Thoracic aorta (tissue), 2 donors: ENCODE measurements at places on chromosomes 2 and 18. TPM values are rescaled to one million over a fixed set of nuclear protein-coding genes. Genes with fewer than 3 reads are reported as not detected.

GRCh38 chr2:28400419-28400818 lies 7.8 kb downstream of the FOSL2 start:
- DNase-seq: no peak

- no peak for DNase-seq
Observed at GRCh38 chr2:129711816-129712675, 267.4 kb upstream of the RAB6C start.

DNA sequence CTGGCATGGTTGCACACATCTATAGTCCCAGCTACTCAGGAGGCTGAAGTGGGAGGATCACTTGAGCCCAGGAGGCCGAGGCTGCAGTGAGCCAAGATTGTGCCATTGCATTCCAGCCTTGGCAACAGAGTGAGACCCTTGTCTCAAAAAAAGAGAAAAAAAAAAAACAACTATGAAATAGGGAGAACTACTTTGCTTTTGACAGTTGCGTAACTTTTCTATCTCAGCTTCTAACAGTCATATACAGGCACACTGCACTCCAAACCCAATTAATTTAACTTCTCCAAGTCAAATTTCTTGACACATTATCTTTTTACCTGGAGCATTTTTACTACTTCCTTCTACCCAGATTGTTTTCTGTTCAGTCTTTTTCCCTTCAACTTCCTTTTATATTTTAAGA lies 24.1 kb upstream of the VWC2L start:
- no peak for DNase-seq

The GPAT2 gene
- 6.9 TPM for total RNA-seq

The INPP5D gene
- total RNA-seq: 49.7 TPM

DNA sequence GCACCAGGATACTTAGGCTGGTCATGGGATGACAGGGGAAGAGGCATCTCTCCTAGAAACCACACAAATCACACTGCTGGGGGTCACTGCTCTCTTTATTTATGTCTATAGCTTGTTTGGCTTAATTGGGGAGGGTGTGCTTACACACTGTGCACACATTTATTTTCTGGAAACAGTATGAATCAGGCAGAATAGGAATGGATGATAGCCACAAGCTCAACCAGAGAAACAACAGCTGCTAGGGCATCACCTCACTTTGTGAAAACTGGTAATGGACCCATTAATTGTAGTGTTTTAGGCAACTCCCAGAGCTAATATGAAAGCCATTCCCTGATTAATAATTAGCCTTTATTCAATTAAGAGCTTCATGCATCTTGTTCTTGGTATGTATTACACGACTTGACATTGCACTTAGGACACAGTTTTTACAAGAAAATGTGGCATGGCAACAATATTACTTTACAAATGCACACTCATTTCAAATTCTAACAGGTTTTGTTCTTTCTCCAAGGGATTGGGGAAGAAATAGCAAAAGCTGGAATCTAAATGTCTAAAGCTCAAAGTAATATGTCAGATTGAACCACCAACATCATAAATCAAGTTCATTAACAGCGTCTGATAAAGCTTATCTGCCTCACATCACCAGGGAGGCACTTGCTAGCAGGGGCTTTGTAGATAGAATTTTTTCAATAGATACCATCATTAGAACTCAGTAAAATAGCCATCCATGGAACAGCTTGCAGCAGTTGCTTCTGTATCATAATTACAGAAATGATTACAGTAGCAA lies 361.9 kb upstream of the FSHR start:
- no peak for DNase-seq

DNA sequence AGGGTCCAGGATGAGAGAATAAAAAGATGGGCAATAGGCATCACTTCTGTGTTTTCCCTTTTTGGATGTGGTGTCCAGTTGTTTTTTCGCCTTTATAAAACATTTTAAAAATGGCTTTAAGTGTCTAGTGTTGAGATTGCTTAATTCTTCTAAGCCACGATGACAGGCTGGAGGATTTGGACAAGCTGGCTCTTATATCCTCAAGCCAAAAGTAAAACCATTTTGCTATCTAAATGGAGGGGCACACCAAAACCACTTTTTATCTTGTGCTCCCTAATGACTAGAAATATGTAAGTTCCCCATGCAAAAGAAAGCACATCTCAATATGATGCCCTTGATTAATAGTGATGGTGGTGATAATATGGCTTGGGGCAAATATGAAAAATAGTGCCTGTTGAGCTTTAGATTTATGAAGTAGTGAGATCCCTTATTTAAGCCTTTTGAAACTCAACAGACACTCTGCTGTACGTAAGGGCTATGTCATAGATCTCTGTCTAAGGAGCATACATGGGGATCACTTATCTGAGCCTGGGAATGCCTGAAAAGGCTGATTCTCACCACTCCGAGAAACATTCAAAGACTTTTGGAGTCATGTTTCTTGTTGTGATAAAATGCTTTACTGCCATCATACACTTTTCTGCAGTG lies 185.5 kb downstream of the KCNS3 start:
- DNase-seq: no peak

DNA sequence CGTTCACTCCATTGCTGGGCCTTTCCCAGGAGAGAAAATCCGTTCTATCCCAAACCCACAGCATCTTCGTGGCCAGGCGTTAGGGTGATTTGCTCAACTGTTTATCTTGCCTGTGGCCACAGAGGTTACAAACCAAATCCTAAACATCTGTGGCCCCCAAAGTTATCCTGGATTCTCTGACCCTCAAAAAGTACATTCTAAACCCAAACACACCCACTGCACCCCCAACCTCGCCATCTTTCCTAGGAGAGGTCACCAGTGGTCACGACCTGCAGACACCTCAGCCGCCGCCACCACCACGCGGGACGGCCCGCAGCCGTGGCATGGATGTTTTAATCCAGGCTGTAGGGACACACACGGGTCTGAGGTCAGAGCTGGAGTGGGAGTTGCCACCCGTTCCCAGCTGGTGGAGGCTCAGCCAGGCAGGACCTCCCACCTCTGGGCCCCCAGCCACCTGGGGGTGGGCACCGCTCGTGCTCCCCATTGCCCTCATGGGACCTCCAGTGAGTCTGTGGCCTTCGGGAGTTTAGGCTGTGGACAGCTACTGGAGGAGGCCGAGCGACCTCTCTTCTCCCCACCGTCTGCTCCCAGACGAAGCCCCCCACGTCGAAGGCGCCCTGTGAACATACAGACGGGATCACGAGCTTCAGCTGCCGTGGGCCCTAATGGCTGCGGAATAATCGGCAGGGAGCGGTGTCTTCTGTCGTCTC lies 72.0 kb downstream of the KCNG2 start:
- DNase-seq: no peak

- no peak for DNase-seq
Observed at GRCh38 chr2:7771781-7772180, 854.6 kb downstream of the RNF144A start.

DNA sequence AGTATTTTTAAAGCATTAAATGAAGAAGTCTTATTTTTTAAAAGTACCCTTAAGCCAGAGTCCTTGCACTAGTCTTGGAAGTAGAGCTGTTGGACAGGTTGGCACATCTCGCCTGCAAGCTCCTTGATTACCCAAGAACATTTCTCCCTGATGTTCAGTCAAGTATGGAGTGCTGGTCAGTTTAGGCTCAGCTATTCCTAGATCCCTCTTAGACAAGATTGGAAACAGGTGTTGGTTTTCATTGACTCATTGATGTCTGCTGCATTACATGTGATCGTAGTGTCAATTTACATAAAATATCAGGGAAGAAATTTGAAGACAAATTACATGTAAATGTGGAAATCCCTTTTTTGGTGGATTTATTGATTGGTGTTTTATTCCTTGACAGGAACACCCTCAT lies 170.4 kb downstream of the ZNF407 start:
- DNase-seq: no peak

The CD207 gene
- not detected for total RNA-seq

DNA sequence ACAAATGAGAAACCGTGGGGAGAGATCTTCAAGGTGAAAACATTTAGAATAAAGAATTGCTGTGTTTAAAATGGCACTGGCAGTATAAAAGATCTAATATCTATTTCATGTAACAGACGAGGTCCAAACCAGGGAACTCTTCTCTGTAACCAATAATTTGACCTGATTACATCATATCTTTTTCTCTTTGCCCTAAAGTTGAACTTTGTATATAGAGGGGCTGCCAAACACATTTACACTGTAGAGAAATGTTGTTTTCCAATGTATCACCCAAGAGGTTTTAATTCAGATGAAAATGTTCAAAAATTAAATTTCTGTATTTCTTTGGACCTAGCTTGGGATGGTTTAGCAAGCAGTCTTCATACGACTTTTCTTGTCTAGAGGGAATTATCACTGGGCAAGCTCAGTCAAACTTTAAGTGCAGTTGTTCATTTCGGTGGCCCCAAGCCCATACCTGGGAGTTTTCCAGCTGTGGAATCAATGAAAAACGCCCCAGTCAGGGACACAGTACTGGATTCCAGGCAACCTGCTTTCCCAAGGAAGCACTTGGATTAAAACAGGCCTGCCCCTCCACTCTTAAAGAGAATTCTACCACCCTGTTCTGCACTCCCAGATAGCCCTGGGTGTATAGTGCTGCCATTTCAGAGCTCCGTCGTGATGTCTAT lies 208.5 kb upstream of the FN1 start:
- DNase-seq: no peak

The GRHL1 gene
- 9.5 TPM for total RNA-seq

- no peak for DNase-seq
Observed at GRCh38 chr2:19111354-19111753, 247.1 kb downstream of the OSR1 start.

DNA sequence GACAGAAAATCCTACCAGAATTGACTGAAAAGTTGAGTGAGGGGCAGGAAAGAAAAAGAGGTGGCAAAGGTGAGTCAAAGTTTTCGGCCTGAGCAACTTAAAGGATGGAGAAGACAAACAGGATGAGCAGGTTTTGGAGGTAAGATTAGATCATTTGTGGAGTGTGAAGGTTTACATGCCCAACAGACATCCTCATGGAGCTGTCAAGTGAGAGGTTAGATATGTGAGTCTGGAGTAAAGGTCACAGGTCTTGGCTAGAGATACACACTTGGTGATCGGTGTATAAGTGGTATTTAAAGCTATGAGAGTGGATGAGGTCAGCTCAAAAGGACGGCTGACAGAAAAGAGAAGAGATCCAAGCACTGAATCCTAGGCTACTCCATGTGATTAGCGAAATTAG lies 11.1 kb upstream of the MYL12A start:
- DNase-seq: no peak

The ESPNL gene
- not detected for total RNA-seq

DNA sequence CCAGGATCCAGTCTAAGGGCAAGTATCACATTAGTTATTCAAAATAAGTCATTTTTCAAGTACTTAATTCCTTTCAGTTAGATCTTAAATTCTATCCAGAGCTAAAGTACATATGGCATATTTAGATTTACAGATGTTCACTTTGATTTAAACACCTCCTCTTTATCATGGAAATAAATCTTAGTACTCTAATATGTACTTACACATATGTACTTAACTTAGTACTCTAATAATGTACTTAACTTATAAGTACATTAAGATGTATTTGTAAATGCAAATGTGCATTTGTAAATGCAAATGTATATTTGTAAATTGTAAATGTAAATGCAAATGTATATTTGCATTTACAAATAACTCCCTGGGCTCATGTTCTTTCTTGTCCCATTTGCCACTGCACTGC lies 14.6 kb downstream of the PIGN start:
- DNase-seq: no peak

GRCh38 chr2:181836583-181836982 lies 54.9 kb upstream of the ITPRID2 start:
- DNase-seq: no peak

DNA sequence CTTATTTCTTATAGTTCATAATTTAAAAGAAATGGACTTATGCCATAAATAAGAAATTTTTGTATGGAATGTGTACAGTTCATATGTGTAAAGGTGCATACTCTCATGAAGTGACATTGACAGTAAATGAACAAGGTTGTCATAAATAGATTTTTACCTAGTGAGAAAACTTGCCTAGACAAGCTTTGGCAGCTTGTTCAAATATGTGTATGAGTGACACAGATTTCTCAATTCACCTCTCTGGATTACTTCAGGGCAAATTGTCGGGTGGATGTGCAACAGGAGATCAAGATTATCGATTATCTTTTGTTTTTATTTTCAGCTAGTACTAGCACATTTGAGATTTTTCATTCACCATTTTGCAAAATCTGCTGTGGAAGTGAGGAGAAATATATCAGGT lies 758.1 kb upstream of the ACVR2A start:
- DNase-seq: no peak

The NAB1 gene
- total RNA-seq: 51.0 TPM

The CD8B2 gene
- not detected for total RNA-seq

GRCh38 chr18:2417861-2418610 lies 153.3 kb downstream of the METTL4 start:
- DNase-seq: no peak

GRCh38 chr2:232492236-232492848 lies 4.7 kb upstream of the ECEL1 start:
- no peak for DNase-seq

- DNase-seq: no peak
Observed at GRCh38 chr2:64454386-64455332, 697 bp downstream of the LGALSL start.

The CCT4 gene
- 50.4 TPM for total RNA-seq

The MAPRE2 gene
- total RNA-seq: 31.8 TPM

The PJVK gene
- total RNA-seq: 1.8 TPM

- DNase-seq: no peak
Observed at GRCh38 chr2:215572341-215572848, 136.5 kb upstream of the FN1 start.

DNA sequence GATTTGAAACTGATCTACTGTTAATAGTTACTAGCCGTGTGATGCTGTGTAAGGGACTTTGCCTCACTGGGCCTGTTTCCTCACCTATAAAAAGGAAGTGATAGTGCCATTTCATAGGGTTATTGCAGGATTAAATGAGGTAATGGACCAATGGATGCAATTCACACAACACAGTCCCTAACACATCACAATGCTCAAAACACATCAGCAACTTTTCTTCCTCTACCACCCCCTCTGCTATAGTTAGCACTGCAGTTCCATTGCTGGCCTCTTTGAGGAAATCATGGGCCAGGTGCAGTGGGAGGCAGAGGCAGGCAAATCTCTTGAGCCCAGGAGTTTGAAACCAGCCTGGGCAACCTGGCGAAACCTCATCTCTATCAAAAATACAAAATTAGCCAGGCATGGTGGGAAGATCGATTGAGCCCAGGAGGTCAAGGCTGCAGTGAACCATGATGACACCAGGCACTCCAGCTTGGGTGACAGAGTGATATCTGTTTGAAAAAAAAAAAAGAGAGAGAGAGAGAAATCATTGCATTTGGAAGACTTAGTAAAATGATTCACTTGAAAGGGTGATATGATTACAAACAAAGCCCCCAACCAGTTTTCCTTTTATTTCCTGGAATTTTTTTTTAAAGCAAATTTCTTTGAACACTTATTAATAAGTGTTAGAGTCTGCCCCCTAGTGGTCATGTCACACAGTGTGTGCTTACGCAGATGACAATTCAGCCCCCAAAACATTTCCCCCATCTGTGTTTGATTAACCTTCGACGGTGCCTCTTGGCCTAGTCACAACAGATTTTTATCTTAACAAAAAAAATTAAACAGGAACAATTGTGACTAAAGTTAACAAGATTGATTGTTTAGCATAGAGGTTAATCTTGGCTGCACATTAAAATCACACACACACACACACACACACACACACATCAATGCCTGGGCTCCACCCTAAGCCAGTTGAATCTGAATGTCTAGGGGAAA lies 88.6 kb upstream of the BCL11A start:
- no peak for DNase-seq

GRCh38 chr2:157845081-157845480 lies 31.0 kb downstream of the ACVR1 start:
- DNase-seq: no peak

The RGPD4 gene
- total RNA-seq: not detected
